Mucosa of gallbladder (tissue), 1 donor: ENCODE measurements at places on chromosomes 12 and 14. TPM values are rescaled to one million over a fixed set of nuclear protein-coding genes. Genes with fewer than 3 reads are reported as not detected.

GRCh38 chr12:124006846-124007713 lies 34.1 kb downstream of the ZNF664 start:
- no peak for DNase-seq

DNA sequence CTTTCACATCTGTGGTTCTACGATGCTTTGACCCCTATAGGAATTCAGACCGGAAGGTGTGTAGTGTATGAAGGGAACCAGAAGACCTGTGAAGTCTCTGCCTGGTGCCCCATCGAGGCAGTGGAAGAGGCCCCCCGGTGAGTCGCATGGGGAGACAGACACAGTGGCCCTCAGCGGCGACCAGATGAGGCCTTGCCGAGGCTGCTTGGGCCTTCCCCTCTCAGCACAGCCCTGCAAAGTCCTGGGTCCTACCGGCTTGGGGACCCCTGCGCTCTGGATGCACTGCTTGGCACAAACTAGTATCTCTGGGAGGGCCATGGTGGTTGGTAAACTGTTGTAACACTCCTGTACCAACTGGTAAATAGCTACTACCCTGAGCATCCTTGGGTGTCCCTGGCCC lies 29.7 kb downstream of the P2RX7 start:
- no peak for DNase-seq

GRCh38 chr14:77086017-77086727 lies 11.9 kb upstream of the CIPC start:
- DNase-seq, result no peak

GRCh38 chr12:64506955-64507354 lies 55.0 kb downstream of the TBK1 start:
- no peak for DNase-seq

- no peak for DNase-seq
Observed at GRCh38 chr12:89038831-89039512, 313.3 kb downstream of the DUSP6 start.

- DNase-seq, result no peak
Observed at GRCh38 chr12:5332551-5332950, 99.4 kb upstream of the NTF3 start.

GRCh38 chr12:113467502-113468364 lies 3.9 kb downstream of the LHX5 start:
- no peak for DNase-seq

GRCh38 chr12:108185002-108185401 lies 55.9 kb downstream of the WSCD2 start:
- no peak for DNase-seq

DNA sequence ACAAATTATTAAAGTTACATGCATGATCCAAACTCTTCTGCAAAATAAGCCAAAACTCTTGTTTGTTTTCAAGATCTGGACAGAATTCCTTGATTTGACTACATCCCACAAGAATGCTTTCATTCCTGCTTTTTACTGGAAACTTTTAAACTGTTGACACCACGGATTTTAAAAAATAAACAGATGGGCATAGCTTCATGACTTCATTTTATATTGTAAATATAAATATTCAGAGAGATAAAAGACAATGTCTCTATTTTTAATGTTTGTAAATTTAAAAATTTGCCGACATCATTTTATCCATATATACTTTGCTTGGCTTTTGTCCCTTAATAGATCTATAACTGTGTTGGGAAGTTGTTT lies 134.3 kb upstream of the DCN start:
- DNase-seq, result no peak

GRCh38 chr14:102392506-102392905 lies 29.8 kb downstream of the TECPR2 start:
- no peak for DNase-seq

- no peak for DNase-seq
Observed at GRCh38 chr12:54258201-54258681, 21.7 kb downstream of the CBX5 start.

CDC42BPB gene
- total RNA-seq, result 165 TPM
